Astrocyte of the spinal cord (primary cell): ENCODE measurements at places on chromosomes 5 and 9.

DNA sequence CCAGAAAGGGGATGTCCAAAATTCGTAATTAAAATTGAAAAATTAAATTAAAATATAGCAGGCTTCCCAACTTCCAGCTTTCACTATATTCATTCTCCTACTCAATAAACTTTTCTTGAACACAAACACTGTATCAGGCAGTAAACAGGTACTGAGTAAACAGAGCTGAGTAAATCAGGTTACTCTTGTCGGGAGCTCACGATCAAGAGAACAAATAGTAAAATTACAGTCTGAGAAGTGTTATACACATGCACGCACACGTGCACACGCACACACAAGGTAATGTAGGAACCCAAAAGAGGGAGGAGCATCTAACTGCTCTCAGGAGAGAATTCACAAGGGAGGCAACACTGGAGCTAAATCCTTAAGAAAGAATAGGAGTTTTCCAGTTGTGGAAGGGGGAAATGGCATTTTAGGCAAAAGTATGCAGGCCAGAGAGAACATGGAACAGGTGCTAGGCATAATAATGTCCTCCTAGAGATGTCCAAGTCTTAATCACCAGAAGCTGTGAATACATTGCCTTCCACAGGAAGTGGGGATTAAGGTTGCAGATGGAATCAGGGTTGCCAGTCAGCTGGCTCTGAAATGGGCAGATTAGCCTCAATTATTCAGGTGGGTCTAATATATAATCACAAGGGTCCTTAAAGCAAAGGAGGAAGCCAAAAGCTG, 598.8 kb upstream of the BRINP1 start:
- DNase-seq, result no peak

- peak; percentile 89 for DNase-seq
These were observed 17.9 kb upstream of the ZSWIM6 start for GRCh38 chr5:61313960-61314681.

- peak; percentile 39 for DNase-seq
These were observed 7.5 kb upstream of the RAPGEF1 start for GRCh38 chr9:131747352-131747751.

DNA sequence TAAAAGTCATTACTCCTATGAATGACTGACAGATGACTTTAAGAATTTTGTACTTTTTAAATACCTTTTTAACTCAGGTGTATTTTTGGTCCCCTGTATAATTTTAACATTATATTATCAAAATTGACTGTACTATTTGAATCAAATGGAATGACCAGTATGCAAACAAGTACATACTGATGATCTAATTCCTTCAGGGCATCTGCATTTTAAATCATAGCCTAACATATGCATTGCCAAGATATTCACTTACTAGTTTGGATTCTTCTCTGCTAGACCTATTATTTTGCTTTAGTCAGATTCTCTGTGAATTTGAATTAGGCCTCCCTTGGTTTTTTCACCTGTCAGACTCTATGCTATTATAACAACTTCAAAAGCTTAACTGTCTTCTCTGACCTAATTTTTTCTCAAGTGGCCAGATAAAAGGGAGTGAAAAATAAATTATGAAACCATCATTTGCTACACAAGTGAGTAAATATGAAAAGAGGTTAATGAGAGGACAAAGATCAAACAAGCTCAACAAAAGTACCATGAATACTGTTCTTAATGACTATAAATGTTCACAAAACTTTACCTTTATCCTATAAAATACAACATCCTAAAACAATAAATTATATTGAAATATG, 1505.2 kb upstream of the CDH9 start:
- no peak for DNase-seq

GRCh38 chr9:94903961-94904421, 177.5 kb downstream of the AOPEP start:
- DNase-seq, result no peak

DNA sequence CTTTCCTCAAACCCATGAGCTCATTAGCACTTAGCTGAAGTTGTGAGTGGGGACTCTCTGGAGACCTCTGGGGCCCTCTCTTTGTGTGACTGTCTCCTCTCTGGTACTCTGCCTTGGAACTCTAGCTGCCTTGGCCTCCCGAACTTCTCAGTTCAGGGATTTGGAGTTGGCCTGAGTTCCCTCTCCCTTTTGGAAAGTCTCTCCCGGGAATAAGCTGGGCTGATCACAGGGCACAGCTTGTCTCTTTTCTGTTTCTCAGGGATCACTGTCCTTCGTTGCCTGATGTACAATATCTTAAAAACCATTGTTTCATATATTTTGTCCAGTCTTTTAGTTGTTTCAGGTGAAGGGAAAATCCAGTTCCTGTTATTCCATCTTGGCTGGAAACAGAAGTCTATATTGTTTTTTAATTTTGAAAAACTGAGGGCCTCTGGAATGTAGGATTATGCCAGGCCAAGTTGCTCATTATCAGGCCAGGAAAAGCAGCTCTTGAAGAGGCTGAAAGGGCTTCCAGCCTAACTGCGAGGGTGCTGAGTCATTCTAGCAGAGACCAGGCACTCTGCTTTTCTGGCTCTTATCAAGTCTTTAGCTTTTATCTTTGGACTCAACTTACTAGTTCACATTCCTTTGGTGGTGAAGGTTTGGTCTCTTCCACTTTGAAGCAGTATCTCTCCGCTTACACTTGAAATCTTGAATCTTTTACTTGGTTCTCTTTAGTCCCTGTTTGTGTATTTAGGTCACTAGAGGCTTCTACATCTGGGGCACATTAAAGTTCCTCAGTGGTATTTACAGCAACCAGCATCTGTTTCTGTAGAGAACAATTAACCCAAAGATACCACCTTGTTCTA, 8.4 kb upstream of the RGS3 start:
- peak; percentile 88 for DNase-seq

DNA sequence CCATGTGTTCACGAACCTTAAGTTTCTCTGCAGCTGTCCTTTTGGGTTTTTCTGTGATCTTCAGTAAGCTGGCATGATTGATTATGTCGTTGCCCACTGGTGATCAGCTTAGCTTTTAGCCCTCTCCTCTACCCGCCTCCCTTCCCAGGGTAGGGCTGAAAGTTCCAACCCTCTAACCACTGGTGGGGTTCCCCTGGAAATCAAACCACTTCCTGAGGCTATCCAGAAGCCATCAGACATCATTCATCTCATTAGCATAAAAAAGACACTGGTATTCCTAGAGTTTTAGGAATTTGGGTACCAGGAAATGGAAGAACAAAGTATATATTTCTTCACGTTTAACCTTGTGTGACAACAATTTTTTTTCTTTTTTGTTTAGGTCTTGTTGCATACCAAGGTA, 29.8 kb downstream of the SPIN1 start:
- no peak for DNase-seq

DNA sequence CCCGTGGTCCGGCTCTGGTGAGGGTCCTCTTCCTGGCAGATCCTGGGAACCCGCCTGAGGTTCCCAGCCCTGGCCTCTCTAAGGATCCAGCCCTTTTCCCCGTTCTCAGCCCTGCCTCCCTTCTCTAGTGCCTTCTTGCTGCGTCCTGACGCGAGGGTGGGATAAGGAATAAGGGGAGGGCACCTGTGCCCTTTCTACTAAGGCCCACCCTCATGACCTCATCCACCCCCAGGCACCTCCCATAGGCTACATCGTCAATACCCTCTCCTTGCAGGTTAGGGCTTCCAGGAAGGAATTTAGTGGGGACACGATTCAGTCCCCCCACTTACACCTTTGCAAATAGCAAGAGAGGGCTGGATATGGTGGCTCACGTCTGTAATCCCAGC, 10.7 kb upstream of the DIPK1B start:
- DNase-seq, result no peak

- DNase-seq, result peak; percentile 49
These were observed 61.3 kb upstream of the MOCS2 start for GRCh38 chr5:53170746-53171349.

- no peak for DNase-seq
These were observed 28.6 kb downstream of the TRIM32 start for GRCh38 chr9:116715751-116716150.

GRCh38 chr5:42919600-42919999, 107.9 kb upstream of the SELENOP start:
- DNase-seq, result no peak

GRCh38 chr9:126587187-126588185, 26.2 kb upstream of the LMX1B start:
- peak; percentile 19 for DNase-seq

DNA sequence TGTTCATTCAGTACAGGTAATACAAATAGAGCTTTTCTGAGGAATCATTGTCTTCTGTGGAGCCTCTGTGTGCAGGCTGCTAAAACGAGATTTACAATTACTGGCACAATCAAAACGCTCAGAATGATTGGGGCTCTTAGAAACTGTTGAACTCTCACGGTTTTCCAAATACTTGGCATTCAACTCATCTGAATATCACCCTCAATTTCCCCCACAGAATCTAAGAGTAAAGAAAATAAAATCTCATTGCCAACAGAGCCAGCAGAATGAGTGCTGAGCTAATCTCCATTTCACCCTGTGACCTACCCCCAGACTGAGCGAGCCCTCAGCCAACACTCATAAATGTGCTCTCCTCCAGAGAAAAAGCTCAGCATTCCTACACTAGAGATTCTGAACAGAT, 35.3 kb upstream of the TMED7 start:
- DNase-seq, result peak; percentile 20

GRCh38 chr5:140165101-140165922, 9.7 kb upstream of the CYSTM1 start:
- DNase-seq, result no peak

GRCh38 chr5:43711496-43711895, 108.5 kb downstream of the NNT start:
- peak; percentile 56 for DNase-seq

DNA sequence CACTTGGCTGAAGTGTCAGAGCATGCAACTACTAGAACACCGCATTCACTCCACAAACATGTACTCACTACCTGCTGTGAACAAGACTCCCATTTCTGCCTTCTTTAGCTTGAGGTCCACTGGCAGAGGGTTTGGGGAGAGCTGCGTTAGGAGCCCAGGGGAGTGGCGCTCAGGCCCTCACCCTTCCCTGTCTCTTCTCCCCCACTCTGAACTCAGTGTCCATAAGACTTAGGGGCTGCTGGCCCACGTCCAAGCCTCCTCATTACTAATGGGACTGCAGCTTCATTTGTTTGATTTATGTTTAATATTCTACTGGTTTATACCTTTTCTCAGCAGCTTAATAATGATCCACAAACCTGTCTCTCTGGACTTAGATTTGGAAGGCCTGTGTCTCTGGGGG, 70.9 kb downstream of the HSPA4 start:
- DNase-seq, result no peak

DNA sequence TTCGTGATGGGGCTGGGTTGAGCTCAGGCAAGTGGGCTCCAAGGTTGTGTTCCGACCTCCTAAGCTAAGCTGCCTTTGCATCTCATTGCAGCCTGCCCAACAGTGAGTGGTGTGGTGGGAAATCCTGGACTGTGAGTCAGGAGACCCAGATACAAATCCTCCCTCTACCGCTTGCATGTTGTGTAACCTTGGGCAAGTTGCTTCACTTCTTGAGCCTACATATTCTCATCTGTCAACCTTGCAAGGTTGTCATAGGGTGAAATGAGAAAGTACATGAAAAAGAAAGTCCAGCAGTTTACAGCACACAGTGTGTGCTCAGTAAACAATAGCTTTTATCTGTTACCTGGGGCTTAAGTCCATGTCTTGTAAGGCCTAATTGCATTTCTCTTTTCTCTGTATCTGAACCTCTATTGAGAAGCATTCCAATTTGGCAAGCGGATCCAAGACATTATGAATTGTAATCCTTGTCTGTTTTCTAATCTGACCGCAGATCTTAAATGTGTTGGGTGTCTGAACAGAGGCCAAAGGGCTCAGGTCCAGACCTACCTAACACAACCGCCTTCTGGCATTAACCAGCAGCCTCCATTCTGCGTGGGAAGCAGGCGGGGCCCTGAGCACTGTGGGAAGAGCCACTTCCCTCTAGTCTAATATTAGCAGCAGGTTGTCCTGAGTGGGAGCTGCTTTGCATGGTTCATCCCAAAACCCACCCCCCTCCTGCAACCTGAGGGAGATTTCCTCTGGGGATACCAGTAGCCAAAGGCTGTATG, 1.8 kb upstream of the GALNT12 start:
- DNase-seq, result no peak

DNA sequence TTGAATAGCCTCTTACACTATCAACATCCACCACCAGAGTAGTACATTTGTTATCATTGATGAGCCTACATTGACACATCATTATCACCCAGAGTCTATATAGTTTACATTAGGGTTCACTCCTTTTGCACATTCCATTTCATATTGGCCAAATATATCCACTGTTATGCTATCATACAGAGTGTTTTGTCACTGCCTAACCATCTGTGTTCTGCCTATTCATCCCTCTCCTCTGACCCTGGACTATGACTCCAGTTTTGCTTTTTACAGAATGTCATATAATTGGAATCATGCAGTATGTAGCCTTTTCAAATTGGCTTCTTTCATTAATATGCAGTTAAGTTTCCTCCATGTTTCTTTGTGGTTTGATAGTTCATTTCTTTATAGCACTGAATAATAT, 904.7 kb downstream of the TLE1 start:
- no peak for DNase-seq

GRCh38 chr9:4425319-4426045, 64.8 kb upstream of the SLC1A1 start:
- no peak for DNase-seq

DNA sequence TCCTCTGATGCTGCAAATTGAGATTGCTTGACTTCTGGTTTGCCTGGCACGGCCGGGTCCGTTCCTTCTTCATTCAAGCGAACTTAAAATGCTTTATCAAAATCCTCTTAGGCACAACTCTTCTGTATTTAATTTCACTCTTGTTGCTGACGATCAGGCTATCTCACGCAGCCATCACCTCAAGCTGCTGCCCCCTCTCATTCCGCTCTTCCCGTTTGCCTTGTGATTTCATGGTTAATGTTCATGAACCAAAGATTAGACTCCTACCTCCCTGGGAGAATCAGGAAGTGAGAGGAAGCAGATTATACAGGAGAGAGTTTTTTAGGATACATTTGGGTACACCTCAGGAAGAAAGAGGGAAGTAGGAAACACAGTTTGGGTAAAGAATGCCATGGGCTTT, 22.6 kb downstream of the QRFP start:
- no peak for DNase-seq

- no peak for DNase-seq
These were observed 35.5 kb downstream of the C9orf50 start for GRCh38 chr9:129585352-129585751.

- peak; percentile 35 for DNase-seq
These were observed 2.6 kb upstream of the AFAP1L1 start for GRCh38 chr5:149268928-149269557.

DNA sequence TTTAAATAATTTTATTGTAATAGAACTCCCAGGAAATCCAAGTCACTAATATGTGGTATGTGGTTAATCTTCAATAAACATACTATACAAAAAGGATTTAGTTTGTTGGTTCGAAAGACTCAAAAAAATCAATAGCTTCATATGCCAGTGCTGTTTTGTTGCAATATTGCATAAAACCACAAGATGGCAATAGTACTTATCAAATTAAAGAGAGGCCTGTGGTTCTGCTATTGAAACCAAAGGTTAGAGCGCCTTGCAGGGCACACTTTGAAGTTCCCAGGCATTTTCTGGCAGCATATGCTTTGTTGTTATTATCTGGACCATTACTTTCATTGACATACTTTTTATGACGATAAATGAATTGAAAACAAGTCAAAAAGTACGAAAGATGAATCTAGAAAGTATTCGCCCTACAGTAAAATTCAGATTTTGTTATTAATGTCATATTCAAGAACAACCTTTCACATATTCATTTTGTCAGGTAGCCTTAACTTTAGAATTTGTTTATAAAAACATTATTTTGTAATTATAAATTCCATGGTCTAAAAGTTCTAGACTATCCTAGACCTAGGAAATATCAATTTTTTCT, 316.3 kb downstream of the MCTP1 start:
- peak; percentile 81 for DNase-seq
